ENCODE measurements at places on chromosomes 11 and 22. TPM values are rescaled to one million over a fixed set of nuclear protein-coding genes. Genes with fewer than 3 reads are reported as not detected.

The PRODH gene
- total RNA-seq, result 3.1 TPM

The TSGA10IP gene
- total RNA-seq, result not detected

DNA sequence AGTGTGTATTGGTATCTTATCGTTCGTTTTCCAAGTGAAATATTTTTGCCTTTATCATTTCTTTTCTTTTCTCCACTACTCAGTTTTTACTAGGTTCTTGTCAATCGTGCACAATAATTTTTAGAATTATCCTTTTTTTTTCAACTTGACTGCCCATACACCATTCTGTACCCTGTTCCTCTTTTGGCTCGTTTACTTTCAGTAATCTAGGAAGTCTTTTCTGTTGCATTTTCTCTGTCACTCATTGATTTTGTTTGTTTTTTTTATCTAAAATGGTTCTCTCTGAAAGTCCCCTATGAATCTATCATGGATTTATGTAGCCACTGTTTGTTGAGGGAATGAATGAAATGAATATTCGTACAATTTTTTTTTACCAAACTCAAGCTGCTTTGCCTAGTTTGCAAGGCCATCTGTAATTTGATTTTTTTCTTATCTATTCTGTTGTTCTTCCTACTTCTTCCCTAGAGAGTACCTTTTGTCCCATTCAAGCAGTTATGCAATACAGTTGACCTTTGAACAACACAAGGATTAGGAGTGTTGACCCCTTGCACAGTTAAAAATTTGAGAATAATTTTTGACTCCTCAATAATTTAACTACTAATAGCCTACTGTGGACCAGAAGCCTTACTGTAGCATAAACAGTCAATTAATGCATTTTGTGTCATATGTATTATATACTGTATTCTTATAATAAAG is 166.3 kb downstream of the TMEM135 start:
- DNase-seq, result no peak

DNA sequence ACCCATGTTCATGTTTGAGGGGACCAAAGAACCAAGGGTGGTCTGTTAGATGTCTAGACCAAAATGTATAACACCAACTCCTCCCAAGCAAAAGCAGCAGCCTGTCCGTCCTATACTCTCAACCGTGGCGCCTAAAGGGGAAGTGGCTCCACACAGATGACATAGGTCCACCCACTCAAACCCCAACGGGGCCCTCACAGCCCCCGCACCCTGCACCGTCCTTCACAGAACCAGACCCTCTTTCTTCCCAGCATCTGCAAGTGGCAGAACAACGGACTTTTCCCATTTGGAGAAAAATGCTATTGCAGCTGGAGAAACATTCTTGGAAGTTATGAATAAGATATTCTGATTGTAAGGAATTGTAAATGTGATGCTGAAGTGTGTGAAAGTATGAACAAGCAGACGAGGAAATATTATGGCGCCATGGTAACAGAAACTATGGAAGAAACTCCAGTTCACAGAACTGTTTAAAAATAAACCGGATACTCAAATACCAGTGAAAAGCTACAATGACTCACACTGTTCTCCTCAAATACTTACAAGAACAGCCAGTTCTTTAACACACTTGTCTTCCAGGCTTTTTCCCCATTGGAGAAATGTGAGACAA is 76.5 kb upstream of the ARFGAP3 start:
- peak; percentile 40 for DNase-seq
